ENCODE measurements at places on chromosomes 13 and 19.

GRCh38 chr13:20173116-20173746 is 12.4 kb upstream of the GJA3 start:
- no peak for DNase-seq

- DNase-seq: no peak
These were observed 270.4 kb downstream of the ENOX1 start for GRCh38 chr13:43516401-43516833.

- DNase-seq: no peak
These were observed 32.6 kb upstream of the MTIF3 start for GRCh38 chr13:27482983-27483382.

DNA sequence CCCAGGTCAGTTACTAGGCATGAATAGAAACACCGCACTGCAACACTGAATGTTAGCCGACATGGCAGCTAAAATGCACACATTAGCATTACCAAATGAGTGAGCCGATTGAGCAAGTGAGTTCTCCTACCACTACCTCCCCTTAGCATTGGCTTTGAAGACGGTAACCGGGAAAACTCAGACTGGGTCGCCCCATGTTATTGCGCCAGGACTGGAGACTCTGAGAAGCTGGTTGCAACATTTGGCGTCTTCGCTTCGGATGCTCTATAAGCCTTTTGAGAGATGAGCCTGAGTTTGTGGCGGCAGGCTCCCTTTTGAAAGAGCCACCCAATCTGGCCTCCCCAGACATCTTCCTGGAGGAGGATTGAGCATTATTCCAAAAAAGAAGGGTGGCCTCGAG is 68.5 kb upstream of the POMP start:
- DNase-seq: no peak

DNA sequence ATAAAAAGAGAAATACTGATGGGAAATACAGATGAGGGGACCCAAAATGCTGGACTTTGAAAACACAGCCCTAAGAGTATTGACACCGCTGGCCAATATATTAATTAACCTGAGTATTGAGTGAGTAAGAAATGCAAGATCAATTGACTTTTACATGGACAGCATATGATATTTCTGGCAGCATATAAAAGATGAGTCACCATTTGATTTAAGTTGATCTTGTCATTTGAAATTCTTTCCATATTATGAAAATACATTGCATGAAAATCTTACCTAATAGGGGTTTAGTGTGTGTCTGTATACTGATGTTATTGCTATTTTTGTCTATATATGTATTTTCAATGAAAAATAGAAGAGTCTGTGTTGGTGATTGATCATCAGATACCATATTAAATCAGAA is 619.6 kb downstream of the KCTD12 start:
- no peak for DNase-seq
